Left kidney (tissue), 8 donors: ENCODE measurements at places on chromosomes 3 and 15.

- peak; percentile 19 for DNase-seq
Observed at GRCh38 chr3:51539291-51539941, 897 bp downstream of the RAD54L2 start.

GRCh38 chr15:71192816-71193215 is 77.5 kb downstream of the THSD4 start:
- no peak for DNase-seq

GRCh38 chr3:184757022-184757651 is 45.3 kb upstream of the MAGEF1 start:
- peak; percentile 72 for DNase-seq

GRCh38 chr3:5498981-5499380 is 311.5 kb downstream of the EDEM1 start:
- no peak for DNase-seq
